Activated T-cell treated with anti-CD3 and anti-CD28 coated beads for 24 hours (primary cell): ENCODE measurements at places on chromosomes 3 and 15.

DNA sequence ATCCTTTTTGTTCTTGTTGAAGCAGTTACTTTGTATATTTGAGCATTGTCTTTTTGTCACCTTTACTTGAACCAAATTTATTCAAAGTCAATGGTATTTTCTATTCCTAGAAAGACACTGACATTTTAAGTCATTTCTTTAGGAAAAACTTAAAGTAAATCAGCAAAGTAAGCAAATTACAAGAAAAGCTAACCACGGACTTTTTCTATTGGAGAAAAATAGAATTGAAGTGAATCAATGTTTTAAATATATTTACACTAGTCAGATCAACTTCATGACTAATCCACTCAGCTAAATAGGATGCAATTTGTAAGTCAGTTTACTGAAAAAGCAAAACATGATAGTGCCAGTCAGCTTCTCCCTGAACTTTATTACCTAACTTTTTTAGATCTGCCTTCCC is 733.8 kb upstream of the ALCAM start:
- DNase-seq: no peak

- DNase-seq: no peak
These were observed 31.6 kb downstream of the CBLB start for GRCh38 chr3:105837143-105837740.

GRCh38 chr15:68623301-68623892 is 44.6 kb downstream of the CORO2B start:
- DNase-seq: no peak

- no peak for DNase-seq
These were observed 4.8 kb downstream of the FBLN2 start for GRCh38 chr3:13553686-13554085.

DNA sequence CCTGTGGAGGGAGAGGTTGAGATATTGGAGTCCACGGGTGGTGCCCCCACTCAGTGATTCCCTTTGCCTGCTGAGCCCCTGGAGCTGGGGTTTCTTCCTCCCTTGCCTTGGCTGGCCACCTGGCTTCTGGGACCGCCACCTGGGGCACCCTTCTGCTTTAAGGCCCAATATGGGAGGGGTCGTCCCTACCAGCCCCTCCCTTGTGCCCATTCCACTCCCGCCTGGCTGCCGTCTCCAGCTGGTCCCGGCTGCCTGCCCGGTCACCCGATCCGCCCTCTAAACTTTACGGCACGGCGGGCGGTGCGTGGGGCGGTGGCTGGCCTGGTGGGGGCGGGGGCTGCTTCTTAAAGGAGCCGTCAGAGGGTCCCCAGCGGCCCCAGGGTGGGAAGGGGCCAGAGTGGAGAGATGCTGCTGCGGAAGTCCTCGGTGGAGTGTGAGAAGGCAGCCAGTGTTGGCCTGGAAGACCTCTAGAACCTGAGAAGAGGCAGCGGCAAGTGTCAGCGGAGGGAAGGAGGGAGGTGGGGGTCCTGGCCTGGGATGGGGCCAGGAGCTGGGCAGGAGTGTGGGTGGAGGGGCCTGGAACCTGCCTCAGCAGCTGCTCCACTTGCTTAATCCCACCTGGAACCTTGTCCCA is 1.6 kb upstream of the SEMA3B start:
- DNase-seq: no peak

DNA sequence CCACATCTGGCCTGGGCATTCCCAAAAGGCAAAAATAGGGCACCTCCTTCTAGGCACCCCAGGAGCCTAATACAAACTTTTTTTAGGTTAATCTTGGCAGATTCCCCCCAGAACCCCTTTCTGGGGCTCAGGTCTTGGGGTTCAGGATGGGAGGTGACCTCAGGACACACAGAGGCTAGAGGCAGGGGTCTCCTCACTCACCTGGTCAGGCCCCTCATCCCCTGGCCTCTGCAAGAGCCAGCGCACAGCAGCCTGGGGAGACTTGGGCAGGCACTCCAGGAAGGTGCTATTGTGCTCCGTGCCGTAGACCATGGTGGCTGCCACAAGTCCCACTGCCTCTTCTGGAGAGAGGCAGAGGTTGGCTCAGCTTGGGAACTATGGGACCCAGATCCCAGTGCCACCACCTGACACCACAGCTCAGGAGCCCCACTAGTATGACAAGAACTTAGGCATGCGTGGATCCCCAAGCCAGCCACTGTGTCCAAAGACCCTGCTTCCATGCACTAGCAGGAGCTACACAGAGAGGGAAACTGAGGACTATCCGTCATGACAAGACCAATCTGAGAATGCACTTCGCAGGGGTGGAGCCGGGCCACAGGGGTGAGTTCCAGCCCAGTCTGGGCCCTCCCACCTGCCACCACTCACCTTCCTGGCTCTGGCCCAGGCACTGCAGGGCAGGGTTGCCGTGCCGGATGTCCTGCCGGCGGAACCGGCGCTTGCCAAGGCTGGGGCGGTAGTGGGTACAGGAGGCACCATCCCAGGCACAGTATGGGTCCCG is 7.4 kb downstream of the SEMA3G start:
- DNase-seq: no peak

GRCh38 chr3:54600441-54601204 is 327.2 kb downstream of the LRTM1 start:
- no peak for DNase-seq

- no peak for DNase-seq
These were observed 37.2 kb downstream of the IL20RB start for GRCh38 chr3:136994772-136995516.

GRCh38 chr3:8851703-8852102 is 82.3 kb upstream of the OXTR start:
- DNase-seq: no peak

DNA sequence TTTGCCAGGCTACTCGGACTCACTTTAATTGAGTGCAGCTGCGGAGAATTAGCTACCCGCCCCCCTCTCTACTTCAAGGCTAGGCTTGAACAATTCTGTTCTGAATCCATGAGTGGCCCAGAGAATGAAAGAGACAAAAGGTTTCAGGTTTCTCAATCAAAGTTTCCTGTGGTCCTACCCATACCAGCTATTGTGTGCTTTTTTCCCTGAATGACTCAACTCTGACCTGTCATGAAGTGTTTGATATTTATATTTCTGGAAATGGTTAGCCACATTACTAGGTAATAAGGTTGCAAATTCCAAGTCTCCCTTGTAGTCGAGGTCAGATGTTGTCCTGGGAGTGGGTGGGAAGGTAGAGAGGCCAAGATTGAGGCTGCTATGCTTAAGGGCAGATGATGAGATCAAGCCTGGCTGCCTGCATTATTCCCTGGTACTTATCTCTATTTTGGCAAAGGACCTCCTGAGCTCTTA is 392.7 kb upstream of the TBL1XR1 start:
- no peak for DNase-seq

DNA sequence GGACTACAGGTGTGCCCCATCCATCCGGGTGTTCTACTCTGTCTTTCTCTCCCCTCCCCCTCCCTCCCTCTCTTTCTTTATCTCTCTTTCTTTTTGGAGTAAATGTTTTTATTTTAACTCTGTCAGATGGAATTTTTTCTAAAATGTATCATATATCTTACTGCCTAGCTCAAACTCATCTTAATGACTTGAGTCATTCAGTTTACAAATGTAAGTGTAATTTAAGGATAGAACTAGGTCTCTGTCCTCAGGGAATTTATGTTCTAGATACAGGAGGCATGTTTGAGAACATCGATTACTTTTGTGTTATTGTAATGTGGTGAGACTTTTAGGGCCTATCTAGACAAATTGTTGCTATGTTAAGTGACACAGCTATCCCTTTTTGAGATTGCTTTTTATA is 3.5 kb downstream of the TBC1D23 start:
- no peak for DNase-seq

- DNase-seq: no peak
These were observed 276.2 kb upstream of the TBC1D5 start for GRCh38 chr3:18018491-18019160.
